ENCODE measurements at places on chromosomes 7 and 10. TPM values are rescaled to one million over a fixed set of nuclear protein-coding genes. Genes with fewer than 3 reads are reported as not detected.

GRCh38 chr10:75335983-75336382, 65.6 kb downstream of the ZNF503 start:
- H3K27ac ChIP-seq = no peak overlapping the region
- H3K27me3 ChIP-seq = peaks cover 3% of the 10 kb centered on the region
- no peaks in the 10 kb centered on the region for H3K4me1 ChIP-seq
- no peak for DNase-seq
- H3K36me3 ChIP-seq = no peaks in the 10 kb centered on the region

- H3K27me3 ChIP-seq = peaks cover 2% of the 10 kb centered on the region
- DNase-seq = no peak
- H3K4me1 ChIP-seq = no peaks in the 10 kb centered on the region
- H3K27ac ChIP-seq = no peak overlapping the region
- H3K36me3 ChIP-seq = no peaks in the 10 kb centered on the region
These were observed 160.4 kb upstream of the NPVF start for GRCh38 chr7:25388681-25389080.

- no peaks in the 10 kb centered on the region for H3K36me3 ChIP-seq
- H3K27ac ChIP-seq = no peak overlapping the region
- H3K4me3 ChIP-seq = no peak overlapping the region
These were observed 161.6 kb upstream of the PRSS1 start for GRCh38 chr7:142587578-142588191.

Gene CDC14C
- not detected for total RNA-seq

Gene TRIM4
- total RNA-seq = 19.1 TPM

GRCh38 chr10:98536551-98536950, 89.8 kb upstream of the HPS1 start:
- H3K4me1 ChIP-seq = no peaks in the 10 kb centered on the region
- H3K4me3 ChIP-seq = no peak overlapping the region
- no peaks in the 10 kb centered on the region for H3K36me3 ChIP-seq
- H3K27me3 ChIP-seq = no peaks in the 10 kb centered on the region
- no peak for DNase-seq

DNA sequence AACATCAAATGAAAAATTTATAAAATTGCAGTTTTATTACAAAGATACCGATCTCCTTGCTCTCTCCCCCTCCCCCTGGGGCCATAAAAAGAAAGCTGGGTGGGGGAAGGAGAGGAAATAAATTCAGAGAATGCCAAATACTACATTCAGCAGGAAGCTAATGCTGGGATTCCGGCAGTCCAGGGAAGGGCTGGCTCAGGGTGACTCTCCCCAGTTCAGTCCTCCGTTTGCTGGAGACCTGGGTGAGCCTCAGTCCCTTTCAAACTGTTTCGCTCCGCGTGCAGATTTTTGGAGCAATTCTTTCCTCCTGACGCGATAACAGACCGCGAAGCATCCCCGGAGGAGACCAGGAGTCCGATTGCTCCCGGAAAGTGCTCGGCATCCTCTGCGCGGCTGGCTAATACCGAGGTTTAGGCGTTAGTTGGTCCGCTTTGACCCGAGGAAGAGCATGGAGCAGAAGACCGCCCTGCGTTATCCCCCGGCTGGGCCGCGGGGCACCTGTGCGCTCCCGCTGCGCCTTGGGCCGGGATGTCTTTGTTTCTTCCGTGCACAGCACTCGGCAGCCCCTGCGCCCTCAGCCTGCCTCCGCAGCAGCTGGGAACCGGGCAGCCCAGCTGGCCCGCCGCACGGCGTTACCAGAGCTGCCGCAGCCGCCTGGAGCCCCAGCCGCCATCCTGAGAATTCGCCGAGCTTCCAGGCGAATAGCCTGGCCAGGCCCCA, 3.9 kb upstream of the HOXA2 start:
- peaks cover 5% of the 10 kb centered on the region for H3K36me3 ChIP-seq
- peak; percentile 71 for DNase-seq
- peak overlapping the region; percentile 88 for H3K27ac ChIP-seq
- H3K4me3 ChIP-seq = peak overlapping the region; percentile 32

Gene RBP3
- total RNA-seq = not detected

- H3K36me3 ChIP-seq = no peaks in the 10 kb centered on the region
- no peak overlapping the region for H3K27ac ChIP-seq
- H3K4me3 ChIP-seq = no peak overlapping the region
- no peaks in the 10 kb centered on the region for H3K4me1 ChIP-seq
- no peak for DNase-seq
These were observed 177.0 kb upstream of the SP8 start for GRCh38 chr7:20963556-20964280.

Gene NCAPG2
- 62.3 TPM for total RNA-seq

DNA sequence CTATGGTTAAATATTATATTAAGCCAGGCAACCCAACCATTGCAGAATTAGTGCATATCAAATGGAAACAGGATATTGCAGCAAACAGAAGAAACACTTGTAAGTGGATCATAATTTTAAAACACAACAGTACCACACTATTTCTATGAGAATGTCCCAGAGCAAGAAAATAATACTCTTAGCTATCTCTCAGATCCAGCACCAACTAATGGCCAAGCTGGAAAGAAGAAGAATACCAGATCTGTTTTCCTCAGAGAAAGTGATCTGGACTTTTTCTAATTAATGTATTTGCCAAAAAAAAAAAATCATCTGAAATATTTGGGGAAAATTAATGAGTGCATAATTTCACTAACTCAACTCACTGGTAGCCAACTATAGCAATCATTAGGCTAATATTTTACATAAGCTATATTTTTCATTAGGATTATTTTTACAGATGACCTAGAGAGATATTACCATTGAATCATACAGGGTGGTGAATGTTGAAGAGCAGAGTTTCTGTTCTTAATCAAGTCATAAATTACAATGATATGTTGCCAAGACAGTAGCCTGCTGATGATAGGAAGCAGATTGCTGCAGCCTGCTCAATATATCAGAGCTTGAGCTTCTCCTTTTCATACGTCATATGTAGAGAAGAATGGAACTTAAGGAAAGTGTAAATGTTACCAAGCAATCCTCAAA, 995.4 kb upstream of the LRRN3 start:
- no peaks in the 10 kb centered on the region for H3K4me1 ChIP-seq
- no peaks in the 10 kb centered on the region for H3K36me3 ChIP-seq
- H3K4me3 ChIP-seq = no peak overlapping the region
- H3K27me3 ChIP-seq = no peaks in the 10 kb centered on the region

Gene SPDYE11
- not detected for total RNA-seq

Gene PLEKHS1
- total RNA-seq = not detected

Gene AMZ1
- total RNA-seq = not detected

- no peaks in the 10 kb centered on the region for H3K36me3 ChIP-seq
These were observed 6.9 kb upstream of the H2AZ2 start for GRCh38 chr7:44854644-44855364.

- no peaks in the 10 kb centered on the region for H3K36me3 ChIP-seq
- H3K27ac ChIP-seq = no peak overlapping the region
- H3K4me3 ChIP-seq = no peak overlapping the region
- H3K4me1 ChIP-seq = peaks cover 4% of the 10 kb centered on the region
- H3K27me3 ChIP-seq = no peaks in the 10 kb centered on the region
These were observed 7.9 kb downstream of the MTURN start for GRCh38 chr7:30142710-30143109.

Gene ANKIB1
- total RNA-seq = 56.5 TPM

DNA sequence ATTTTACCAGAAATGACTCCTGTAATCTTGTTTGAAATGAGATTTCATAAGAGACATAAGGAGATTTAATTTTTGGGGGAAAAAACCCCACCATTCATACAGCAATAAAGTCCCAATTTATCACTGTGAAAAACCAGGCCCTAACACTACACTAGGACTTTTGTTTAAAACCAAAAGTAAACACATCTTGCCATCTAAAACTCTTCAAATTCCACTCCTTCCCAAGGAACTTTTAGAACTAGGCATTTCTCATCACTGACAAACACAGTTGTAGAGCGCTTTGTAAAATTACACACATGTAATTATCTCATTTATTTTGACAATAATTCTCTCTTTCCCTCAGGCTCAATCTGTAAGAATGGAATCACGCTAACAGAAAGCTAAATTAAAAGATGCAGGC, 128.1 kb upstream of the C1QL3 start:
- H3K4me1 ChIP-seq = peaks cover 3% of the 10 kb centered on the region
- no peak overlapping the region for H3K4me3 ChIP-seq

- no peak overlapping the region for H3K4me3 ChIP-seq
- H3K4me1 ChIP-seq = no peaks in the 10 kb centered on the region
- no peaks in the 10 kb centered on the region for H3K36me3 ChIP-seq
- DNase-seq = no peak
These were observed 293.4 kb upstream of the RNF32 start for GRCh38 chr7:156347132-156347531.

DNA sequence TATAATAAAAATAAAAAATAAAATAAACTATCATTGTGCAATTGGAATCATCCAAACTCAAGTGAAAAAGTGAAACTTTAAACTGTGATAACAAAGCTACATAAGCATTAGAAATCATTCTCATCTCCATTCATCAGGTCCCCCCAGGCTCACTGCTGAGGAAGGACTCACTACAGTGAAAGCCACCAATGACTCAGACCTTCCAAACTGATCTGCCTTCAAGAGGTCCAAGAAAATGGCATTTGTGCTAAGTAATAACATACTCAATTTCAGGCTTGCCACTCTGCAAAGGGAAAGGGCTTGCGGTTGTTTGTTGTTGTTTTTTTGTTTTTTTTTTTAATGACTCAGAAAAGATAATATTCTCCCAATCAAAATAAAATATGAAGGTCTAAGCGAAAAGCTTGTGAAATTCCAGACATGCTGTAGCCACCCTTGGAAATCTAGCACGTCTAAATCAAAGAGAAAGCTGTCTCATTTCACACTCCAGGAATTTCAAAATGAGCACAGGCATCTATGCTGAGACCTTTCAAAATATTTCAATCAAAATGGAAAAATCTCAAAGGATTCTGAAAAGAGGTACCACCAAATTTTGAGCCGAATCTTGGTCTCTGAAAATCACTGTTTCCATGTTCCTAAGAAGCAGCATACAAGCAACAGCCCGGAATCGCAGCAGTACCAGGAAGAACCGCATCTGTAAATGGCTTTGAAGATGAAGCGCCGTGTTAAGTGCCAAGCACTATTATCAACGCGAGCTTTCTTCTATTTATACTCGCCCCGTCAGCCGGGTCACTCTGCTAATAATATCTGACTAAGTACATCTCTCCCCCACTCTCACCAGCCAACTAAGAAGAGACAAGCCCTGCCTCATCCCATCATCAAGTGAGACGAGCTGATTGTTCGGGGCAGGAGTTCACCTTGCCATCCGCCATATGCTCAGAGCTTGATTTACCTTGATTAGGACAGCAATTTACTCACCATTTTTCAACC, 13.5 kb downstream of the SFMBT2 start:
- H3K4me1 ChIP-seq = no peaks in the 10 kb centered on the region
- no peak overlapping the region for H3K27ac ChIP-seq
- no peak for DNase-seq
- H3K27me3 ChIP-seq = no peaks in the 10 kb centered on the region
- H3K36me3 ChIP-seq = no peaks in the 10 kb centered on the region

DNA sequence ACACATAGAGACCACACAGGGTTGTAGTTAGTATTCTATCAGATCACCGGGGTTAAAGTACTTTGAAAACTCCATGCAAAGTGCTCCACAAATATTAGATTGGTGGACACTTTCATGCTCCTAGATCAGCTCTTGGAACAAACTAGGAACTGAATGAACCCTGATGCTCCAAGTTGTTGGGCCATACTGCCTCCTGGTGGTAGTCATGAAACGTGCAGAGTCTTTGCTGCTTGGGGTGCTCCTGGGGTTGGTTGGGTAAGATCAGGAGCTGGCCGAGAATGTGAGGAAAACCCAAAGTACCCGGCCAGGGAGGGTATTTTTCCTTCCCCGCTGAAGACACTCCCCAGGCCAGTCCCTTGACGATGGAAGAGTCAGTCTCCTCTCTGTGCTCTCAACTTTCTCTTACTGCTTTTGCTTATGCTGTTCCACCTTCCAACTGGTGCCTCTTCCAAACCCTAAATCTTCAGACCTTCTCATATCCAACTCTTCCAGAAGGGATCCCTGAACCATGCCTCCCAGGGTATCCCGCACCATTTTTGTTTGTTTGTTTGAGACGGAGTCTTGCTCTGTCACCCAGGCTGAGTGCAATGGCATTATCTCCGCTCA, 918 bp upstream of the RPEL1 start:
- no peak overlapping the region for H3K4me3 ChIP-seq
- H3K36me3 ChIP-seq = no peaks in the 10 kb centered on the region
- H3K27ac ChIP-seq = no peak overlapping the region
- no peaks in the 10 kb centered on the region for H3K27me3 ChIP-seq

Gene PNLIPRP3
- not detected for total RNA-seq

DNA sequence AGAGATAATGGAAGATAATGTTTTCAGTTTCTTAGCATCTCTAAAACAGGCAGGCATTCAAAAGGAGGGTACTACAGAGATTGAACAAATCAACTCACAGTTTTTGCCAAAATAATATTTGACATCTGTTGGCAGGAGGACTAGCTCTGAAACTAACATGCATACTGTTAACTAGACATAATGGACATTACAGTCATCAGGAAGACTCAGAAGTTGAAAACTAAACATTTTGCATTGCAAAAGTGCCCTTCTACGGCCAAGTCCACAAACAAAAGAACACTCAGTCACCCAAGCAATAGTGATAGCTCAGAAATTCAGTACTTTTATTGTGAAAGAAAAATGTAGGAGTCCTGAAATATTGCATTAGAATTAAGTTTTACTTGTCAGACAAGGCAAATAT, 399.0 kb downstream of the HGF start:
- no peak overlapping the region for H3K27ac ChIP-seq
- H3K4me3 ChIP-seq = no peak overlapping the region
- H3K27me3 ChIP-seq = no peaks in the 10 kb centered on the region
- no peaks in the 10 kb centered on the region for H3K4me1 ChIP-seq
- H3K36me3 ChIP-seq = no peaks in the 10 kb centered on the region

DNA sequence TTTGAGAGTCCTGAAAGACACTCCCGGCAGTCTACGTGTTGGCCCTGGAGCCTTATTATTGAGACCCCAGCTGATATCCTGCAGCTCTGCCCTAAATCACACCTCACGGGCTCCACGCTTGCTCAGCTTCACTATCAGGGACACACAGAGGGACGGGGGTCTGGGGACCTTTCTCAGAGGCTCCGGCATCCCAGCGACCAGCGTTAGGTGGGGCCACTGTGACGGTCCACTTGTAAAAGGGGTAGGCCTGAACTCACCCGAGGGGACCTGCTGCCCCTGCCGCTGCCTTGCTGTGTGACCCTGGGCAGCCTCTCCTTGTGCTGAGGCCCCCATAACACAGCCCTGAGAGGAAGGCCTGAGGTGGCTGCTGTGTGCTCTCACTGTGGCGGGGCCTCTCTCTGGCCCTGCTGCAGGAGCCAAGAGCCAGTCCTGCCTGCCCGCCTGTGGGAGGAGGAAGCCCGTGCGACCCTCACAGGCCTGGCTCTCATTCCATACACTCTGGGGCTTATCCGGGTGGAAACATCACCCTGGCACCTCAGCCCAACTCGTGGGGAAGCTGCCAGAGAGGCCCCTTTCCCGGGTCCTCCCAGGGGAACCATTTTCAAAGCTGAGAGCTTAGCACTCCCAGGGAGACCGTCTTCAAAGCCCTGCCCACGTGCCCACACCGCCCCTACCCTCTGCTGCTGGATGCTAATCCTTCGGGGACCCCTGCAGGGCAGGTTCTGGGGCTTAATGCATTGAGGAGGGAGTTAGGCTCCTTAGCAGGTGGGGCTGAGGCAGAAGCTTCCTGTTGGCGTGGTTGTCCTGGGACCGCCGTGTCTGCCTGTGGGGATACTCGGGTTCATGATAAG, 21.7 kb downstream of the AQP1 start:
- peaks cover 7% of the 10 kb centered on the region for H3K27me3 ChIP-seq
- no peaks in the 10 kb centered on the region for H3K36me3 ChIP-seq
- no peak overlapping the region for H3K27ac ChIP-seq
- DNase-seq = no peak
- no peaks in the 10 kb centered on the region for H3K4me1 ChIP-seq
- H3K4me3 ChIP-seq = no peak overlapping the region

- H3K27ac ChIP-seq = no peak overlapping the region
- H3K36me3 ChIP-seq = no peaks in the 10 kb centered on the region
- DNase-seq = peak; percentile 47
- H3K27me3 ChIP-seq = no peaks in the 10 kb centered on the region
These were observed 41.8 kb downstream of the ASZ1 start for GRCh38 chr7:117385363-117386109.

All from endothelial cell of umbilical vein (primary cell).